ENCODE measurements at places on chromosomes 12 and 14. TPM values are rescaled to one million over a fixed set of nuclear protein-coding genes. Genes with fewer than 3 reads are reported as not detected.

The APOF gene
- not detected for total RNA-seq

The AMN gene
- total RNA-seq = 0.46 TPM

The KLHL42 gene
- total RNA-seq = 17.9 TPM

The PPP1R36 gene
- 0.19 TPM for total RNA-seq

The ACOT6 gene
- not detected for total RNA-seq

The POTEG gene
- total RNA-seq = not detected
